Choroid plexus epithelial cell (primary cell): ENCODE measurements at places on chromosomes 5 and 9.

- no peak for DNase-seq
These were observed 88.7 kb upstream of the LRRTM2 start for GRCh38 chr5:138963763-138964371.

GRCh38 chr9:100229136-100229535 lies 123.6 kb downstream of the TEX10 start:
- DNase-seq, result no peak

DNA sequence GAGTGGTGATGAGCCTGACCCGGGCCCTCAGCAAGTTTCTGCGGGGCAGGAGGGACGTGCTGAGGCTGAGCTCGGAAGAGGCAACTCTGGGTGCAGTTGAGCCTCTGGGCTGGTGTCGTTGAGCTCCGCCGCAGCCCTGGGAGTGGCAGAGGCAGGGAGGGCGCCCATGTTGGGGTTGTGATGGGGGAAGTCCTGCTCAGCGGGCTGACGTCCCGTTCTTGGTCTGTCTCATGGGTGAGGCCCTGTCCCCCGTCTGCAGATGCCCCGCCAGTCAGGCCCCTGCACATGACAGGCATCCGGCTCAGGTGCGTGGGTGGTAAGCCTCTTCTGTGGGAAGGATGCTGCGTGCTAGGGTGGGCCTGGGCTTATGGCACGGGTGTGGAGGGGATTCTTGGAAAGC lies 64.3 kb downstream of the RXRA start:
- no peak for DNase-seq

DNA sequence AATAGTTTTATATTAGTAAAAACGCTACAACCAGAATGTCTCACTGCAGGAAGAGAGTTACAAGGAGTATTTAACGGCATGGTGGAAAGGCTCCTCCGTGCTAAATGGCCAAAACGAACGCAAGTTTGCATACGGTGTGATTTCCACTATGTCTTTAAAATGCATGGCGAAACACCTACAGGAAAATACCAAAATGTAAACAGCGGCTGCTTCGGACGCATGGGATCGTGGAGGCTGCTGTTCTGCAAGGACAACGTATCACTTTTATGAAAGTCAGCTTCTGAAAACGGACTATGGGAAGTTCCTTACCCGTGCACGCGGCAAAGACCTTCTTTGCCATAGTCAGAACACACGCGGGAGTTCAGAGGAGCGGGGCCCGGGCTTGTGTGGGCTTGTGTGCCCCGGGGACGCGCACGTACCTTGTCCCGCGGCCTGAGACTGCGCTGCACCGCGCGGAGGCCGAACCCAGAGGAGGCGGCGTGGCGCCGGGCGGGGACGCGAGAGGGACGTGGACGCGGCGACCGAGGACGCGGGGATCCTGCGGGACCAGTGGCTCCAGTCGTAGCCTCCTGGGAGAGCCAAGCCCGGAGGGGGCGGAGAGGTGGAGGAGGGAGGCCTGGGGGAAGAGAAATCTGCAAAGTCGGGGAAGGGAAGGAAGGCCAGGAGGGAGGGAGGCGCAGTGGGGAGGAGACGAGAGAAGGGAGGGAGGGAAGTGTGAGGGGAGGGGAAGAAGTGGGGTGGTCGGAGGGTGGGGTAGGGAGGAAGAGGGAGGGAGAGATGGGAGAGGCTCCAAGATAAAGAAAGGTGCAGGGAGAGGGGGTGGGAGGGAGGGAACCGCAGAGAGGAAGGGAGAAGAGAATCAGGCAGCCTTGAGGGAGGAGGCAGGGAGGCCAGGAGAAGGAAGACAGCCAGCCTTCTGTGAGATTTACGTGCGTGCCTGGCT lies at the start of gene CMBL:
Gene CMBL, minus strand, starts transcription at position 697 of the 943 bp plus-strand sequence. CDS start 17,140 bp downstream, outside the sequence.
- DNase-seq, result peak; percentile 57

DNA sequence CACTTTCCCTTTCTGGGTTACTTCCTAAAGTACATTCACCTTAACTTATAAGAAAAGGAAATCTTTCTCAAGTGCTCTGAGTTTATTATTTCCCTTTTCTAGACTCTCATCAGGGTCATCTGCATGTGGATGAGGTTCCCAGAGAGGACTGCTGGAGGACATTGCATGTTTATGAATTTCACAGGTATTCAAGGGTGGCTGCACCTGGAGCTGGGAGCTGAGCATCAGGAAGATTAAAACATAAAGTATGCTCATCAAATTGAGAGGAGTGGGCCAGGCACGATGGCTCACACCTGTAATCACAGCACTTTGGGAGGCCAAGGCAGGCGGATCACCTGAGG lies 34.7 kb upstream of the PLIN2 start:
- DNase-seq, result no peak

- no peak for DNase-seq
These were observed 440.9 kb upstream of the C9orf72 start for GRCh38 chr9:28014212-28014611.

DNA sequence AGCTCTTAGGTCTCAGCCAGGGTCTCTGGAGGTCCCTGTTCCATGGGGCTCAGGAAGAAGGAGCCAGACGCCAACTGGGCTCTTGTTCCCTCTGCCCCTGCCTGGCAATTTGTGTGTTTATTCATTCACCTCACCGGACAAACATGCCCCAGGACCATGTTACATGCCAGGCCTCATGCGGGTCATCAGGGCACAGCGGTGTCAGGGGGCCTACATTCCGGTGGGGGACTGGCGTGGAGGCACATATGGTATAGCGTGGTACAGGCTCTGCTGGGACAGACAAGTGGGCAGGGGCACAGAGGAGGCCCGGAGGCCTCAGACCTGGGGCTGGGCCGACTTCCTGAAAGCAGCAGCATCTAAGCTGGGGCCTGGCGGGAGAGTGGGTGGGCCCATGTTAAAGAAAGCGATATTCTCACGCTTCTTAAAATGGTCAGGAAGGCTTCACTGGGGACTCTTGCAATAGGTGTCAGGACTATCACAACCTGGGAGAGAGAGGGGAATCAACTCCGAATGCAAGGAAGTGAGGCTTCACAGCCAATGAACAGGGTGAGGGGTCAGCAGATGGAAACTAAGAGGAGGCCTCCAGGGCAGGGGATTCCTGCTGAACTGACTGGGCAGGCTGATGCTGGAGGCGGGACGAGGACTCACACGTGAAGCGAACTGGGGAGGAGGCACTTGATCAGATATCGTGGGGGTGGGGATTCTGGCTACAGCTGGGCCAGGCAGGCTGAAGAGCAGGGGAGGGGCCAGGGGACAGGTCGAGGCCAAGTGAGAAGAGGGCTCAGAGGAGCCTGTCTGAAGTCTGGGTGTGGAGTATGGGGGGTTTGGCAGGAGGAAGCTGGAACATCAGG lies 41.9 kb downstream of the NCS1 start:
- DNase-seq, result peak; percentile 43

- no peak for DNase-seq
These were observed 29.4 kb downstream of the OLFM1 start for GRCh38 chr9:135116881-135117280.
